ENCODE measurements at places on chromosomes 4 and X.
A peak's percentile ranks its signal among the peaks of the same experiment; 100 is the strongest.

DNA sequence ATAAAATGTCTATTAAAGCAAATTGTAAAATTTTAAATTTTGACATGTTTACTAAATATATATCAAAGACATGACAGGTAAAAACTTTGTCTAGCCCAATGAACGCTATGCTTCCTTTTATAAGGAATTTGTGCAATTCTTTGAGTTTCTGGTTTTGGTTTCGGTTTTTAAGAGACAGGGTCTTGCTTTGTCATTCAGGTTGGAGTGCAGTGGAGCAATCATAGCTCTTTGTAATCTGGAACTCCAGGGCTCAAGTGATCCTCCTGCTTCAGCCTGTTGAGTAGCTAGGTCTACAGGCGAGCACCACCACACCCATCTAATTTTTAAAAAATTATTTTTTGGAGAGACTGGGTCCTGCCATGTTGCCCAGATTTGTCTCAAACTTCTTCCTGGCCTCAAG is 60.7 kb downstream of the BLTP1 start:
- DNase-seq: peak; percentile 4

DNA sequence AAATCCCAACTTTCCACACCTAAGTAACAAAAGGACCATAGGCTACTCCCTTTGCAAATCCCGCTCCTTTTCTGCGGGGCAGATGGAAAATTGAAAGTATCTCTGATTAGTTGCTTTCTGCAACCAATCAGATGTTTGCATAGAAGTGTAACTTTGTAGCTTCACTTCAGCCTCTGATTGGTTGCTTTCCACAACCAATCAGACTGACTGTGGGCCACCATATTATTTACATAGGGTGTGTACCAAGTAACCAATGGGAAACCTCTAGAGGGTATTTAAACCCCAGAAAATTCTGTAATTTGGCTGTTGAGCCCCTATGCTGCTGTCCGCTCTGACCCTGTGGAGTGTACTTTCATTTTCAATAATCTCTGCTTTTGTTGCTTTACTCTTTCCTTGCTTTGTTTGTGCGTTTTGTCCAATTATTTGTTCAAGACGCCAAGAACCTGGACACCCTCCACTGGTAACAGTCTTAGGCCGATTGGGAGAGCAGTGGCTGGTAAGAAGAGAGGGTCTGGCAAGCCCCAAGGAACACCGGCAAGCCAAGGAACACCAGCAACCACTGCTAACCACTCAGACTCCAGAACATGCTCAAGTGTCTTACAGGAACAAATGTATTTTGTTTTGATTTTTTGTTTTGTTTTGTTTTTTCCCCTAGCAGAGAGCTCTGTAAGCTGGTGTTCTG is 125.5 kb upstream of the MAP3K15 start:
- no peak for DNase-seq

DNA sequence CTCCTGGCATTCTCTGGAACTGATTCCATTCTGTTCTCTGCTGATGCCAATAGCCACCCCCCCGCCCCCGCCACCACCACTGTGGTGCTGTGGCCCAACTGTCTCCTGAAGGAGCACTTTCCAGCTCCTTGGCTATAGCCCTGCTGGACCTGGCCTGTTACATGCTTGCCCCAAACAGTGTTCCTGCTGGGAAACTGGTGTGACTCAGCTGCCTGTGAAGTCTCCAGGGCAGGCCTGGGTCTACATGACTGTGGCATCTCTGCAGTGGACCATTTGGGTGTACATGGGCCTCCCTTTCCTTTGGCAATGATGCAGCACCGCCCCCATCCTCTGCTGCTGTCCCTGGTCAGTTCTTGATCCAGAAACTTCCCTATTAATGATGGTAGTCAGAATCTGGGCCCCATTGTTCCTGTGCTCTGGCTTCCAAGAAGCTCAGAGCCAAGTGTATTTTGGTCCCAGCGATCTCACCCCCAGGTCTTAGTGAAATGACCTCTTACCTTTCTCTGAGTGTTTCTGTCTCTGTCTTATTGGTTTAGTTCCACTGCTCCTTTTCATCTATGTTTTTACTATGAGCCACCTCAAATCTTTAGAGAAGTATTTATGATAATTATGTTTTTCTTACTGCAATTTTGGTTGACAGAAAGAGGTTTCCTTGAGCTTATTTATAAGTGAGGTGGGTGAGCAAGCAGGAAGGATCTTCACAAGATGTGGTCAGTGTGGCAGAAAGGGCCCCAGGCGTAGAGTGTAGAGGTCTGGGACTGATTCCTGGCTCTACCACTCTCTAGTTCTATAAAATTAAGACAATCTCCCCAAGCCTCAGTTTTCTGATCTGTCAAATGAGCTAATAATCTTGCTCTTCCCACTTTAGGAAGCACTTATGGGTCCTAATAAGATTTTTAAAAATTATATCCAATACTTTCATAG is 210.7 kb upstream of the EOLA2 start:
- no peak for DNase-seq

DNA sequence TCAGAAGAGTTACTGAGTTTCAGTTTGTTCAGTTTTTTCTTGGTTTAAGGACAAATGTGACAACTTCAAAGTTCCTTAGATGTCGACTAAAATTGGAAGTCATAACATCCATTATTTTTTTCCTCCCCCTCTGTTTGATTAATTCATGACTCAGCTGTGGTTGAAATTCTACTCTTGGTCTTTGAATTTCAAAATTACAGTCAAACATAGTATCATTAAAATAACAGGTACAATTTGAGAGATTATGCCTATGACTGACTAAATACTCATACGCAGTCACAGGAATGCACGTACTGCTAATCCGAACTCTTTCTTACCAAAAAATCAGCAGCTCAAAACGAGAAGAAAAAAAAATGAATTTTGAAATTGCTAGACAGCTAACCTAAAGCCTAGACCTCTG is 1434.8 kb downstream of the RAPGEF2 start:
- DNase-seq: no peak

GRCh38 chr4:88623097-88623496 is 30.8 kb downstream of the HERC3 start:
- DNase-seq: no peak

- no peak for DNase-seq
These were observed 12.9 kb downstream of the CCDC22 start for GRCh38 chrX:49247916-49248811.

DNA sequence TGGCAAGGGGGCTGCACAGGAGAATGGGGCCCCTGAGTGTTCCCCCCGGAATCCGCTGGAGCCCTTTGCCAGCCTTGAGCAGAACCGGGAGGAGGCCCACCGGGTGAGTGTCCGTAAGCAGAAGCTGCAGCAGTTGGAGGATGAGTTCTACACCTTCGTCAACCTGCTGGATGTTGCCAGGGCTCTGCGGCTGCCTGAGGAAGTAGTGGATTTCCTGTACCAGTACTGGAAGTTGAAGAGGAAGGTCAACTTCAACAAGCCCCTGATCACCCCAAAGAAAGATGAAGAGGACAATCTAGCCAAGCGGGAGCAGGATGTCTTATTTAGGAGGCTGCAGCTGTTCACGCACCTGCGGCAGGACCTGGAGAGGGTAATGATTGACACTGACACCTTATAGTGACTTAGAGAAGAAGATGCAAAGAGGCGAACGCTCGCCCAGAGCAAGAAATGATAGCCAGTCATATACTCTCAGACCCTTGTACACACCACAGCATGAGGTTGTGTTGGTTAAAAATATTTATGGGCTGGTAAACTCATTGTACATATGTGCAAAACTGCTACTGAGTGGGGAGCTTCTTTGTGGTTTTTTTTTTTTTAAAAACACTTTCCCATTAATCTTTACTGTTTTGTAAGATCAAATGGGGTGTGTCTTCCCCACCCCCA is 52.5 kb downstream of the JADE1 start:
- no peak for DNase-seq

- no peak for DNase-seq
These were observed 8.1 kb upstream of the TIMP1 start for GRCh38 chrX:47574076-47574546.

- DNase-seq: no peak
These were observed 28.6 kb downstream of the AMER1 start for GRCh38 chrX:64176876-64177275.

DNA sequence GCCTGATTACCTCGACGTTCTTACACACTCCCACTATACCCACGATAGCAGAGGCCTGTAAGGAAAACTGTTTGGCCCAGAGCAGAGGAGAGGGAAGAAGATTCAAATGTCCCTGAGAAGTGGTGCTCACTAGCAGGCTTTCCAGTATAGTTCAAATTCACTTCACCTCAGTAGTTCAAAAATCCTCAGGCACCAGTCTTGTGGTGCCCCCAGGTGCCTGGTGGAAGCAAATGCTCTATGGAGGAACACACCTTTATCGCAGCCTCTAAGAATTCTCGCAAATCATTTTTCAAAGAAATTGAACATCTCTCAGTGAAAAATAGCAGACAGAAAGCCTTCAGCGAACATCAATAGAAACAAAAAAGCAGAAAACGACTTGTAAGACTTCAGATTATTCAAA is 12.2 kb upstream of the MTMR1 start:
- DNase-seq: no peak

DNA sequence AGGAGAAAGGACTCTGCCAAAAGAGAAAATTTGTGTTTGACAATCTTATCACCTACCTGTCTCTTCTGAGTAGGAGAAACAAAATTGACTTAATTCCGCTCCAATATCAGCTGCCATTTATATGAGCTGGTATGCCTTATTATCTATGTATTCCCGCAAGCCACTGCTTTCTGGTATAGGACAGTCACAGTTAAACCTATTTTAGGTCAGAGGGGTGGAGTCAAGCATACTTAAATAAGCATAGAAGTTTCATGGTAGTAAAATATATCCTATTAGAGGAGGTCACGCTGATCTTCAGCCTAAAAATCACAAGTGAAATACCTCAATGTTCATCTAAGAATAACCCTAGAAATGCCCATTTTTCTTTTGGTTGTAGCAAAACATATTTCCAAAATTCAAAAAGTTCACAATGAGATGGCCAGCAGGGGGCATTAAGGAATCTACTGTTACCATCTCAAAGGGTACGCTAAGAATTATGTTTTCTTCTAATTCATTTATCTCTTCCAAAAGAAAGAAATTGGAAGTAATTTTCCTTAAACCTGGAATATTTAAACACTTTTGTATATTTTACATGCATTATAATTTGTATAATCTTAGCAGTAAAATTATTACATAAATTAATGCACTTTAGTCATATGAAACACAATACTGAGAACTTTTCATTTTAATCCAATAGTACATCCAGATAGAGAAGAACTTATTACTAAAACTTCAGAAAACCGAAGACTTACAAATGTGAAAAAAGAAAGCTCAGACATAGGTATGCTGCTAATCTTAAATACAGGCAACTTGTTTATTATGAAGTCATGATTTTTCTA is 10.5 kb downstream of the PPAT start:
- peak; percentile 67 for DNase-seq

DNA sequence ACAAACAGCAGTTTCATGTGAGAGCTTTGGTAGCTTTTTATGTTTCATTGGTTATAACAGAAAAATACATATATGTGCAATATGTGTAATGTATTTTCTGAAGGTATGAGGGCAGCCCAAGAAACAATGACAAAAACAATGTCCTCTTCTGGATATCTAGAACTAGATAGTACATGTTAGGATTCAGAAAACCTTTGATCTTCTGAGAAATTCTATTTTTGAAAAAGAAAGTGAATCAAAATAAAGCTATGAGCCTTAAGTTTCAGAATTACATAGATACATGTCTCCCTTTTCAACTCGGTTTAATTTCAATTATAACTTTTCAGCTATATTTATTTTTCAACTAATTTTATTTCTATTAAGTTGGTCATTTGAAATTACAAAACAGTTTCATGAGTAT is 131.9 kb downstream of the REELD1 start:
- DNase-seq: no peak

- no peak for DNase-seq
These were observed 115.2 kb downstream of the GABRA2 start for GRCh38 chr4:46274717-46275116.

GRCh38 chrX:44705817-44706551 is 137.8 kb upstream of the DUSP21 start:
- no peak for DNase-seq

GRCh38 chr4:88836216-88836615 is 138.6 kb upstream of the NAP1L5 start:
- DNase-seq: no peak

DNA sequence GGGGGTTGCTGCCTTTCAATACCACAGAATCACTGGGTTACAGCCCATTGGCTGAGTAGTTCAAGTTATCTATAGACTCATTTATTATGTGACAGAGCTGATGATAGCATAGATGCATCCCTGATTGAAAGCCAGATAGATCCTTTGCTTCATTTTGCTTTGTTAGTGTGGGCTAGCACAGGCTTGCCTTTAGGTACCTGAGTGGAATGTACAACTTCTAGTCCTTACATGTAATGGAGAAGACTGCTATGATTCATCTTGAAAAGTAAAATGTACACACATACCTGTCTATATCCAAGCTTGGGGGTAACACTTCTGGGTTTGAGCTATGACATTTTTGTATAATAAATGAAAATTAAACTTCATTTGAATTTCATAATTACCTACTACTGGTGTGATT is 226.0 kb upstream of the FTHL17 start:
- DNase-seq: no peak

DNA sequence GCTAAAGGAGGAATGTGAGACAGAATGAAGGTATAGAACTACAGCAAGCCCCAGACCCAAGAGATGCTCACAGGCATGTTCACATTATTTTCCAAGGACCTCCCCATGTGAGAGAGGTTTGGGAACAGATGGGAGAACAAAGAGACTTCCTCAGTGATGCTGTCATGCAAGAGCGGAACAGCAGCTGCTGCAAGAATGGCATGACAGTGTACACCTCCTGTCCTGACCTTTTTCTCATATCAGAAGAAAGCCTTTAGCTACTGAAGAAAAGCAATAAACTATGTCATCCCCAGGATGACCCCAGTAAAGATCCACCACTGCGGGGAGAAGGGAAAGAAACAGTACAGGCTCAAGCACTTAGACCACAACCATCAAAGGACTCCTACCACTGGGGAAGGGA is 7.2 kb downstream of the PRDM5 start:
- no peak for DNase-seq

DNA sequence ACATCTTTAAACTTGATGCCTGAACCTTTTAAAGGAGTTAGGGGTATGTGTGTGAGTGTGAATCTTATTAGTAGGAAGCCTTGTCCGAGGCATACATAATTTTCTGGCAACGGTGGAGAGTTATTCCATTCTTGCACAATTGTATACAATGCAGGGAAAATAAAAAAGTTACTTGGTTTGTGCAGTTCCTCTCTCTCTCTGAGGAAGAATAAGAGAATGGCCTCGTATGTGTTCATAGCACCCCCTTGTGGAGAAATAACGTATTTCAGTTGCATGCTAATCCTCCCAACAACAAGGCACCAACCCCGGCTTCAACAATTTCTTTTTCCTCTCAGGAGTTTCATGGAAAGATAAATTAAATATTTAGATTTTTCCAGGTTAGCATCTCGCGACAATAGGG is 33.7 kb upstream of the FGF13 start:
- peak; percentile 32 for DNase-seq

DNA sequence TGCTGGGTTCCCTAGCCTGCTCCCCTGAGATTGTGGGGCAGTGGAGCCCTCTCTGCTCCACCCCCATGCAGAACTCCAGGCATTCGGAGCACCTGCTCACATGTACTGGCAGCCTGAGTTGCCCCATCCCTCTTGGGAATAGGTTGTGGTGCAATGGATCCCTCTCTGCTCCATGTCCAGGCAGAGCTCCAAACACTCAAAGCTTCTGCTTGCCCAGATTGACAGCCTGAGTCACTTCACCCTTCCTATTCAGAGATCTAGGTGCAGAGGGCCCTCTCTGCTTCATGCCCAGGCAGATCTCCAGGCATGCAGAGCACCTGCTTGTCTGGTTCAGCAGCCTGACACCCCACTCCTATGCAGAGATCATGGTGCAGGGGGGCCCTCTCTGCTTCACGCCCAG is 18.6 kb upstream of the TEX13B start:
- DNase-seq: no peak

Measured in B cell (primary cell).